Activated T-helper 2 cell treated with anti-CD3 and anti-CD28 coated beads, Interferon-gamma antibody, Interleukin-2, Interleukin-4, amounts not matched to agents 10 μg/mL and 5 μg/mL and 100 μg/mL, durations not matched to agents 14 hours and 24 hours and 36 hours (primary cell): ENCODE measurements at places on chromosomes 2 and 18. TPM values are rescaled to one million over a fixed set of nuclear protein-coding genes. Genes with fewer than 3 reads are reported as not detected.

SAG gene
- 0.05 TPM in 1 of 2 replicates, not detected in the other for total RNA-seq

METTL8 gene
- total RNA-seq, result 38.2 and 39.9 TPM in 2 replicates

HOXD13 gene
- not detected in 2 replicates for total RNA-seq

KCNIP3 gene
- total RNA-seq, result 0.21 and 0.39 TPM in 2 replicates

SGPP2 gene
- 10.6 and 11.4 TPM in 2 replicates for total RNA-seq

MALL gene
- 2.0 and 2.3 TPM in 2 replicates for total RNA-seq

UPP2 gene
- total RNA-seq, result not detected in 2 replicates

BCL11A gene
- total RNA-seq, result 0.21 TPM in 2 replicates

DNA sequence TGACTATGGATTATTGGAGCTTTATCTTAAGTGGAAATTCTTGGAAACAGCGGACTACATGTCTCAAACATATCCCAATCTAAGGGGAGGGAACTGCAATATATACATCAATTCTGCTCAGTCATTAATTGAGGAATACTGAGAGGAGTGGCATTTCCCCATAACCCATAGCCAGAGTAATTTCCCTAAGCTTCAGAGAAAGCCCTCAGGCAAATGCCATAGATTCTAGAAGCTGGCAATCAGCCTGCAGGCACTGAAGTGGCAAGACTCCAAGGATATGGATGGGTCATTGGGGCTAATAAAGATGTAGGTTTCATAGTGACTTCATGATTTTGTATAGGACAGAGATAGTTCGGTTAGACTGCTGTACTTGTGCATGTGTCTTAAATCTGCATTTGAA is 1960.5 kb upstream of the PIK3C3 start:
- no peaks in the 10 kb centered on the region for H3K36me3 ChIP-seq
- H3K27me3 ChIP-seq, result no peaks in the 10 kb centered on the region
- no peak overlapping the region for H3K4me3 ChIP-seq
- H3K27ac ChIP-seq, result no peak overlapping the region

GRCh38 chr18:46829947-46830346 is 73.1 kb upstream of the ST8SIA5 start:
- DNase-seq, result no peak
- no peak overlapping the region for H3K4me3 ChIP-seq
- H3K27me3 ChIP-seq, result no peaks in the 10 kb centered on the region
- H3K4me1 ChIP-seq, result peaks cover 7% of the 10 kb centered on the region

GRCh38 chr2:164014068-164014731 is 278.4 kb upstream of the FIGN start:
- H3K36me3 ChIP-seq, result no peaks in the 10 kb centered on the region
- no peak overlapping the region for H3K27ac ChIP-seq
- no peaks in the 10 kb centered on the region for H3K4me1 ChIP-seq
- no peak for DNase-seq
- H3K4me3 ChIP-seq, result no peak overlapping the region

DNA sequence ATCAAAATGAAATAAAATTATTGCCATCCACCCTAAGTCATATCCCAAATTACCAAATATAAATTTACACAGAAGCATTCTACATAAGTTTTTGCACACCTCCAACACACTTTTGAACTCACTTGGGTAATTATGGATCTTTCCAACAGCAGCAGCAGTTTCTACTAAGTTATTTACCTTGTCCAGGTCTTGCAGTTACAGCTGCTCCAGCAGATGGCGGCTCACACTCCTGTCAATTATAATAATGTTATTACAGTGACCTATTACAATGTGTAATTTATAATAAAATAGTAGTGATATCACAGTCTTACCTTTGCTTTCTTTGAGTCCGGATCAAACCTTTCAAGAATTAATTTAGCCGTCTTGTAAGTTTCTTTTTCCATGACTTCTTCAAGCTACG is 37.9 kb downstream of the LNPK start:
- DNase-seq, result no peak
- H3K4me3 ChIP-seq, result no peak overlapping the region
- H3K27me3 ChIP-seq, result no peaks in the 10 kb centered on the region
- H3K27ac ChIP-seq, result no peak overlapping the region
- peaks cover 46% of the 10 kb centered on the region for H3K36me3 ChIP-seq

DNA sequence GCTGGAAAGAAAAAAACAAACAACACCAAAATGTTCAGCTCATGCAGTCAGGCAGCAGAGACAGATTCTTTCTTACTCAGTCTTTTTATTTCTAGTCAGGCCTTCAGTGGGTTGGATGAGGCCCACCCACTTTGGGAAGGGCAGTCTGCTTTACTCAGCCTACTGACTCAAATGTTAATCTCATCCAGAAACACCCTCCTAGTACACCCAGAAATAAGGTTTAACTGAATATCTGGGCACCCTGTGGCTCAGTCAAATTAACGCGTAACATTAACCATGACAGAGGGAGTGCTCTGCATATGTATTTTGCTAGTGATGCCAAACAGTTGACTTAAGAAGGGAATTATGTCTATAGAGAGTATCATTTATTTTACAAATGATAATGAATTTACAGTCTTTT is 401.6 kb downstream of the PARD3B start:
- H3K4me1 ChIP-seq, result peaks cover 59% of the 10 kb centered on the region
- H3K27me3 ChIP-seq, result no peaks in the 10 kb centered on the region
- H3K4me3 ChIP-seq, result no peak overlapping the region

- H3K4me1 ChIP-seq, result no peaks in the 10 kb centered on the region
- H3K4me3 ChIP-seq, result no peak overlapping the region
- no peaks in the 10 kb centered on the region for H3K27me3 ChIP-seq
- no peaks in the 10 kb centered on the region for H3K36me3 ChIP-seq
Observed at GRCh38 chr2:194380011-194380410, 1277.0 kb upstream of the SLC39A10 start.

- H3K4me3 ChIP-seq, result peak overlapping the region; percentile 77
- H3K27ac ChIP-seq, result peak overlapping the region; percentile 95
- no peak for DNase-seq
- peaks cover 88% of the 10 kb centered on the region for H3K4me1 ChIP-seq
- H3K27me3 ChIP-seq, result no peaks in the 10 kb centered on the region
- peaks cover 24% of the 10 kb centered on the region for H3K36me3 ChIP-seq
Observed at GRCh38 chr2:98463551-98463971, 18.9 kb downstream of the INPP4A start.

- DNase-seq, result no peak
- H3K27me3 ChIP-seq, result peaks cover 7% of the 10 kb centered on the region
- peaks cover 6% of the 10 kb centered on the region for H3K4me1 ChIP-seq
- no peak overlapping the region for H3K4me3 ChIP-seq
- no peak overlapping the region for H3K27ac ChIP-seq
Observed at GRCh38 chr2:183063083-183063482, 15.5 kb upstream of the DUSP19 start.

DNA sequence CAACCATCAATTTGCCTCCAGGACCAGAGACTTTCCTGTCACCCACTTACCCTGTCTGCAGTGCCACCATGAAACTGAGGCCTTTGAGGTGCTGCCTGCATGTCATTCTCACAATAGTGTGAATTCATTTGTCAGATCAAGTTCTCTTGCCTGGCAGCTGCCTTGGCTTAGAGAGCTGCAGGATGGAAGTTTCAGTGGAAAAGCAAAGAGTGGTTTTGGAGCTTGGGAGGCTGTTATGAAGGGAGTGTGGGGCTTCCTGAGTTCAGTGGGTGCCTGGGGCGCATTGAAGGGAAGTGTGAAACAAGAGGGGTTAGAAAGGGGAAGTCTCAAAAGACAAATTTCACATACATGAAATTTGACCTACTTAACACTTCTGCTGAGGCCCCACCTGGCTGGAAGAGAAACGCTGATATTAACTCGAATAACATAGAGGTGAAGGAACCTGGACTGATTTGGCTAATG is 7.9 kb upstream of the LBH start:
- H3K4me3 ChIP-seq, result no peak overlapping the region
- no peaks in the 10 kb centered on the region for H3K27me3 ChIP-seq
- peak overlapping the region; percentile 25 for H3K27ac ChIP-seq
- no peaks in the 10 kb centered on the region for H3K36me3 ChIP-seq
- DNase-seq, result no peak

- H3K27me3 ChIP-seq, result peaks cover 29% of the 10 kb centered on the region
- H3K4me1 ChIP-seq, result no peaks in the 10 kb centered on the region
- no peaks in the 10 kb centered on the region for H3K36me3 ChIP-seq
- no peak overlapping the region for H3K27ac ChIP-seq
- no peak for DNase-seq
Observed at GRCh38 chr2:11530864-11531465, 2.9 kb upstream of the GREB1 start.

DNA sequence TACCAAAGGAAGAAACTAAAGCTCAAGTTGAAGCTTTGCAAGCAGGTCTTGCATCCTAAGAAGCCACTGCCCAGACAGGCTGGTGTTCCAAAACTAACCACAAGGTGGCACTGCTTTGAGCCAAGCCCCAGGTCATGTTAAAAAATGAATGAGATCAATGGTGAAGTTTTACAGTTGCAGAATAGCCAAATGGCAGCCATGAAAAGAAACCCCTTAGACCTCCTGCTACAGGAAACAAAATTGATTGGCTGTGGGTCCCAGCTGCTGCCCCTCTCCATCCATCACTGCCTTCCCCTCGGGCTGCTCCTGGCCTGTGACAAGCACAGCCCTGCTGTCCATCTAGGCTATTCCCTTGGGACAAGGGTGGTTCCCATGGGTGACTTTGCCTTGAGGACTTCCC is 20.7 kb upstream of the MREG start:
- DNase-seq, result peak; percentile 69
- H3K27me3 ChIP-seq, result no peaks in the 10 kb centered on the region

DNA sequence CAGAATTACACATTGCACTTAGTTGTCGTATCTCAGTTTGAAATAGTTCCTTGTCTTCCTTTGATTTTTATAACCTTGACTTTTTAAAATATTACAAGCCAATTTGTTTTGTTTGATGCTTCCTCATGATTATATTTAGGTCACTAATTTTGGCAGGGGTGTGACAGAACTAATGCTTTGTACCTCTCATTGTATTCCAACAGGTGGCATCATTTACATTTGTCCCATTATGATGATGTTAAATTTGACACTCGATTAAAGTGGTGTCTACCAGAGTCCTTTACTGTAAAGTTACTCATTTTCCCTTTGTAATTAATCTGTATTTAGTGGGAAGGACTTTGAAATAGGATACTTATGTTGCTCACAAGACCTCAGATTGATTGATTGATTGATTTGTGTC is 21.5 kb upstream of the MFSD2B start:
- H3K4me3 ChIP-seq, result no peak overlapping the region
- H3K4me1 ChIP-seq, result no peaks in the 10 kb centered on the region
- no peaks in the 10 kb centered on the region for H3K27me3 ChIP-seq
- no peaks in the 10 kb centered on the region for H3K36me3 ChIP-seq
- DNase-seq, result no peak

- no peak overlapping the region for H3K4me3 ChIP-seq
- peak overlapping the region; percentile 75 for H3K27ac ChIP-seq
- H3K4me1 ChIP-seq, result peaks cover 15% of the 10 kb centered on the region
- no peaks in the 10 kb centered on the region for H3K27me3 ChIP-seq
- H3K36me3 ChIP-seq, result peaks cover 3% of the 10 kb centered on the region
Observed at GRCh38 chr18:48785091-48785614, 165.6 kb downstream of the SMAD7 start.

DNA sequence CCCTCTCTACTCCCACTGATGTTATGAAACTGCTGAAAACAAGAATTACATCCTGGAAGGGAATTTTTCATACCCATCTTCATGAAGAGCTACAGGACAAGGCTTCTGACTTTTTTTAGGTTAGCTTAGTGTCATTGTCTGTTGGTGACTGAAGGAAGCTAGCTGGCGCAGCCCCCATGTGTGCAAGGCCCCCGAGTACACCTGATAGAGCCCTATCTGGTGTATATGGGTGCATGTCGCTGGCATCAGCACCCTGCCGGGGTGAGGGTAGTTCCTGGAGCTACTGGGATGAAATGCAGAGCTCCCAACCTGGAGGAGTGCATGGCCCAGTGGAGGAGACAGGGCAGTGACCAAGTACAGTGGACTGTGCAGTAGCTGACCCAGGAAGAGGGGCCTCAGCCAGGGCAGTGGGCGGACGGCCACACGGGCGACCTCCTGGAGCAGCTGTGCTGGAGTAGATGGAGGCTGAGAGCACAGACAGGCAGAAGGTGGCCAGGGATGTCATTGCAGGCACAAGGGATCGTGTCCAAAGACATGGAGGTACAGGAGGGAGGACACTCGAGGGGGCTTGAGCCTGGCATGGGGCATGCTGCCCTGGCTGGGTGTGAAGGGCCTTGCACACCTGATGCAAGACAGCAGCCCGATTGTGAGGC is 12.1 kb downstream of the IMPA2 start:
- no peak for DNase-seq
- H3K27me3 ChIP-seq, result no peaks in the 10 kb centered on the region
- H3K27ac ChIP-seq, result no peak overlapping the region
- no peak overlapping the region for H3K4me3 ChIP-seq

GRCh38 chr2:19879120-19879519 is 22.7 kb downstream of the TTC32 start:
- peaks cover 6% of the 10 kb centered on the region for H3K4me1 ChIP-seq
- no peak overlapping the region for H3K27ac ChIP-seq
- H3K27me3 ChIP-seq, result no peaks in the 10 kb centered on the region
- no peak for DNase-seq

DNA sequence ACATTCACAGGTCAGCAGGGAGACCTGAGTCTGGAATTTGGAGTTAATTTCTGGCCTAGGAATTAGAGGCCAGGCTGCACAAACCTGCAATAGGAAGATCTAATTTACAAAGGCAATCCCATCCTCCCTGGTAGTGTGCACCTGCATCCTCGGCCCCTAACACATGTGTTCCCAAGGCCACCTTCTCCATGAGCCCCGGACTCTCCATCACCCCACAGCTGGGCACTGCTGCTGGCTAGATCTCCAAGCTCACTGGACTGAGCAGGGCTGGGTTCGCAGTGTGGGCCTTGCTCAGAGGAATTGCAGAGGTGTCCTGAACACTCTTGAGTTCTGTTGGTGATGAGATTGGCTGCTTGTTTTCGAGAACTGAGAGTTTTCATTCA is 162.6 kb upstream of the TWIST2 start:
- H3K27me3 ChIP-seq, result peaks cover 8% of the 10 kb centered on the region
- no peaks in the 10 kb centered on the region for H3K36me3 ChIP-seq

DNA sequence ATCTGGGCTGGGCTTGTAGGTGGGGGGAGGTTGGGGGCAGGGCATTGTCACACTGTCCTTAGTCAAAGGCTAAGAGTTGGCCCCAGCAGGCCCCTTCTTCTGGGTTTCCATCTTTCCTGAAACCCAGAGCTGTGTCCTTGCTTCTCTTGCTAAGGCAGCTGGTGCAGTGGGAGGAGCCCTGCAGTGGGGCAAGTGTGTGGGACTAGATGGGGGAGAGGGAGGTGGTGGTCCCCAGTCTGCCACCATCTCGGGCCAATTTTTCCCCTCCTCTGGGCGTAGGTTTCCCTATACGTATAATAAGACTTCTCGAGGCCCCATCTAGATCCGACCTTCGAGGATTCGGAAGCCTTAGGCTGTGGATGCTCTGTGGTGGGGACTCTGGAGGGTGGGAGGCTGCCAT is 3.5 kb downstream of the KCNF1 start:
- no peak overlapping the region for H3K4me3 ChIP-seq
- no peak for DNase-seq
- H3K36me3 ChIP-seq, result no peaks in the 10 kb centered on the region
- H3K27ac ChIP-seq, result no peak overlapping the region
- H3K4me1 ChIP-seq, result no peaks in the 10 kb centered on the region
- H3K27me3 ChIP-seq, result peaks cover 29% of the 10 kb centered on the region

- H3K27me3 ChIP-seq, result peaks cover 36% of the 10 kb centered on the region
- H3K36me3 ChIP-seq, result no peaks in the 10 kb centered on the region
- H3K4me3 ChIP-seq, result no peak overlapping the region
- H3K4me1 ChIP-seq, result peaks cover 15% of the 10 kb centered on the region
Observed at GRCh38 chr2:230895536-230896345, 29.3 kb downstream of the GPR55 start.

- H3K36me3 ChIP-seq, result no peaks in the 10 kb centered on the region
- H3K27ac ChIP-seq, result no peak overlapping the region
- DNase-seq, result no peak
- H3K4me3 ChIP-seq, result no peak overlapping the region
- no peaks in the 10 kb centered on the region for H3K4me1 ChIP-seq
Observed at GRCh38 chr18:61643884-61644647, 248.7 kb downstream of the RNF152 start.
